ENCODE measurements at places on chromosomes 1 and 21.

GRCh38 chr1:48058135-48059025, 61.2 kb upstream of the TRABD2B start:
- no peaks in the 10 kb centered on the region for H3K36me3 ChIP-seq
- no peaks in the 10 kb centered on the region for H3K27me3 ChIP-seq
- H3K27ac ChIP-seq: no peak overlapping the region
- no peak overlapping the region for H3K4me3 ChIP-seq
- H3K4me1 ChIP-seq: peaks cover 11% of the 10 kb centered on the region

DNA sequence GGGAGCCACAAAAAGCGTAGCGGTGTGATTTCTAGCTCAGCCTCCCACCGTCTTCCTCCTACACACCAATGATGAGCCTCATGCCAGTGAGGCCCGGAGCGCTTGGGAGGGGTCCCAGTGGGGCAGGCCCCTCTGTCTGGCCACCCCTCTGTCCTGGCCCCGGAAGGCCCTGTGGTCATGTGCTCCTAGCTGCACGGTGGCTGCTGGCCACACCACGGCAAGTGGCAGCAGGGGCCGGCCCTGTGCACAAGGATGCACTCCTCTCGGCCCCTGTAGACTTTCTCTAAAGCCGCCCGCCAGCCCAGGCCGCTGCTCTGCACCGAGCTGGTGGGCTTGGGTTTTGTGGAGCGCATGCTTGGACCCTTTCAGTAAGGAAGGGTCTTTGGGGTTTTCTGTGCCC, 53.6 kb downstream of the KCNAB2 start:
- no peak overlapping the region for H3K4me3 ChIP-seq
- H3K4me1 ChIP-seq: no peaks in the 10 kb centered on the region
- H3K27me3 ChIP-seq: peaks cover 37% of the 10 kb centered on the region
- H3K36me3 ChIP-seq: no peaks in the 10 kb centered on the region

GRCh38 chr1:79005945-79006344, 585 bp downstream of the ADGRL4 start:
- no peaks in the 10 kb centered on the region for H3K27me3 ChIP-seq
- H3K4me1 ChIP-seq: no peaks in the 10 kb centered on the region
- no peak overlapping the region for H3K27ac ChIP-seq

DNA sequence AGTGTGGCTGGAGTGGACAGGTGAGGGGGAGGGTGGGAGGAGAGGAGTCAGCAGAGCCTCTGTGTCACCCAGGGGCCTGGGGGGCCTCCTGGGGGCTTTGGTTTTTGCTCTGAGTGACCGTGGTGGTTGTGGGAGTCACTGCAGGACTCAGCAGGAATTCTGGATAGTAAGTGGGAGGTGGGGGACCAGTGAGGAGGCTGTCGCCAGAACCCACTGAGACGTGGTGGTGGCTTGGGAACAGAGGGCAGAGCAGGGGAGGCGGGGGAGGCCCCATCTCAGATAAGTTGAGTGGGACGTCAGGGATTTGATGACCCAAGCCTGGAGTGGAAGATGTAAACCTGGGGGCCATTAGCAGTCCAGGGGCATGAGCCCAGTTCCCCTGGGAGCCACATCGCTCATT, 123.2 kb upstream of the WNT4 start:
- H3K27ac ChIP-seq: no peak overlapping the region
- no peak for DNase-seq
- no peak overlapping the region for H3K4me3 ChIP-seq
- H3K36me3 ChIP-seq: no peaks in the 10 kb centered on the region
- H3K4me1 ChIP-seq: no peaks in the 10 kb centered on the region

- no peaks in the 10 kb centered on the region for H3K27me3 ChIP-seq
- no peaks in the 10 kb centered on the region for H3K4me1 ChIP-seq
- no peak for DNase-seq
Measured at GRCh38 chr1:195790514-195791168, 817.6 kb downstream of the KCNT2 start.
